Hippocampal formation (tissue), 2 donors: ENCODE measurements at places on chromosomes 5 and 9.
A peak's percentile ranks its signal among the peaks of the same experiment; 100 is the strongest.

DNA sequence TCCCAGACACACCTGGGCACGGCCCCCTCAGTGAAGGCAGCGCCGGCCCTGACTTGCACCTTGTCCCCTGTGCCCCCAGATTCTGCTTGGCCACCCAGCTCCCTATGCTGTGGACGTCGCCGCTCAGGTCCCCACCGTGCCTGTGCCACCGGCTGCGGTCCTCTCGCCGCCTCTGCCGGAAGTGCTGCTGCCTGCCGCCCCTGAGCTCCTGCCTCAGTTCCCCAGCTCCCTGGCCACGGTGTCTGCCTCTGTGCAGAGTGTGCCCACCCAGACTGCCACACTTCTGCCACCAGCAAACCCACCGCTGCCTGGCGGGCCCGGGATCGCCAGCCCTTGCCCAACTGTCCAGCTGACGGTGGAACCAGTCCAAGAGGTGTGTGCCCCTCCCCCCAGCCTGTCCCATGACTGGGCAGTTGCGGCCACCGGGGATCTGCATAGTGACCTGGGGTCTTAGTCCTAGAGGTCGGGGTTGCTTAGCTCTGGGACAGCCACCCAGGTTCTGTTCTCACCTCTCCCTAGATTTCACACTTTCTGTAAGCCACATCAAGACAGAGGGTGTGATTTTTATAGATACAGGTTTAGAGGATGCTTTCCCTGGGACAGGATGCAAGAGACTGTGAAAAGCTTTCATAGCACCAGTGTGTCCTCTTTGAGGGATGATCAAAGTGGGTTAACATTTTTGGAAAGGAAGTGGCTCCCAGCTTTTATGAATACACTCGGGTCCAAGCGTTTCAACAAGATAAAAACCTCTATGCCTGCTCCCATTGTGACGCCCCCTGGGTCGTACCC, 78.0 kb downstream of the WNK2 start:
- DNase-seq, result no peak

GRCh38 chr9:37295796-37296195, 126.7 kb upstream of the GRHPR start:
- no peak for DNase-seq

DNA sequence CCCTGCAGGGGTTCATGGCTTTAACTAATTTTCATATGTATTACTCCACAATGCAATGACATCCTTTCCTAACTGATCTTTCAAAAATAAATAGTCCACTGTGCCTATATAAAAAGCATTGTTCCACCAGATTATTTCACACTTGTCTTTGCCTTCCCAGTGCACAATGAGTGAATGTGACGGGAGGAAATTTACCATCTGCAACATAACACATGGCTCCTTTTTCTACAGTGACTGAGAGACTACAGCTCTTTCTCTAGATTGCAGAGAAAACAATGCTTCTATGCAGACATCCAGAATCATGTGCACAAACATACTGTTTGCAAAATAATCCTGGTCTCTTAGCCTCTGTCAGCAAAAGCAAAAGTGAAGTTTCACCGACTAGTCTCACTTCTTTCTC, 483.7 kb upstream of the PIK3R1 start:
- peak; percentile 92 for DNase-seq

GRCh38 chr5:44565902-44566301, 176.7 kb upstream of the FGF10 start:
- no peak for DNase-seq

- DNase-seq, result no peak
Measured at GRCh38 chr9:81827616-81828296, 100.5 kb upstream of the SPATA31D4 start.

- no peak for DNase-seq
Measured at GRCh38 chr9:4131946-4132345, 167.9 kb downstream of the GLIS3 start.

DNA sequence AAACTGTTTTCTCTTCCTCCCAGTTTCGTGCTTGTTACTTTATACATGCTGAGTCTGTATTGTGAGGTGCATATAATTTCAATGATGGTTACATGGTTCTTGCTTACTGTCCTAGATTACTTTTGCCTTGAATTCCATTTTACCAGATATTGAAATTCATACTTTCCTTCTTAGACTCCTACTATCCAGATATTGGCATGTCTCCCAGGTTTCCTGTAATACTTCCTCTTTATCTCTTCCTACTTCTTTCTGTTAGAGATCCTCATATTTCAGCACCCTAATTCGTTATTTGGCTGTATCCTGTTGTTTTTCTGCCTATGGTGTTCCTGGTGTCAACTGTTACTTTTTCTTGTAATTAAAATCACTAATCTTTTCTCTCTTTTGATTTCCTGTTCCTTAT, 522.1 kb downstream of the CCDC171 start:
- DNase-seq, result no peak

DNA sequence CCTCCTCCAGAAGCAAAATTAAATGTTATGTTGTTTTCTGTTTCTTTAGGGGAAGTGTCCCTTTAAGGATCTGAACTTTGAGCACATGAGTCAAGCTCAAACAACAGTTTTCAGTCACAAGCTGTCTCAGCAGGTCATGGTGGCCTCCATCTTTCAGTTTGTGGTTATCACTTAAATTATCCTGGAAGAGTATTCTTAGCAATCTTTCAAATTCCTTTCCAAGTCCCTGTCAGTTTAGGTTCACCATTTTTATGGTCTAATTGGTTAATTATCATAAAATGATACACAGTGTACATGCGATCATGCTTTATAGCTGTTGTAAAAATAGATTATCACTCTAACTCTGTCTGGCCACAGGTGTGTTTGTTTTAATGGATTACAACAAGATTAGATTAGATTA, 43.1 kb upstream of the SELENOP start:
- DNase-seq, result no peak

GRCh38 chr5:6943197-6944112, 230.2 kb downstream of the TENT4A start:
- no peak for DNase-seq

GRCh38 chr5:54656261-54656728, 138.7 kb downstream of the SNX18 start:
- DNase-seq, result no peak

DNA sequence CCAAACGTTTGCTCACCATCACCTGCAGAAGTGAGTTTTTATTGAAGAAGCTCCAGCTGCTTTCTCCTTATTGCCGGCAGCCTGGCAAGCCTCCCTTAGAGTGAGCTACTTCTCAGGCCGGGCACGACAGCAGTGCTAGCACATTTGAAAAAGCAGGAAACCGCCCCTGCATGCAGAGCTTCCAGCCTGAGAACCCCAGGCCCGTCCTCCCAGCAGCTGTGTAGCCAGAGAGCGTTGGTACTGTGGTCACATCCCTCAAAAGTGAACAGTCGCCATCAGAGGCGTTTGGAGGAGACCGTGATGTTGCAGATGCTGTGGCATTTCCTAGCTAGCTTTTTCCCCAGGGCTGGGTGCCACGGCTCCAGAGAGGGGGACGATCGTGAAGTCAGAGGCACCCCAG, 23.5 kb downstream of the SLC25A25 start:
- peak; percentile 76 for DNase-seq

DNA sequence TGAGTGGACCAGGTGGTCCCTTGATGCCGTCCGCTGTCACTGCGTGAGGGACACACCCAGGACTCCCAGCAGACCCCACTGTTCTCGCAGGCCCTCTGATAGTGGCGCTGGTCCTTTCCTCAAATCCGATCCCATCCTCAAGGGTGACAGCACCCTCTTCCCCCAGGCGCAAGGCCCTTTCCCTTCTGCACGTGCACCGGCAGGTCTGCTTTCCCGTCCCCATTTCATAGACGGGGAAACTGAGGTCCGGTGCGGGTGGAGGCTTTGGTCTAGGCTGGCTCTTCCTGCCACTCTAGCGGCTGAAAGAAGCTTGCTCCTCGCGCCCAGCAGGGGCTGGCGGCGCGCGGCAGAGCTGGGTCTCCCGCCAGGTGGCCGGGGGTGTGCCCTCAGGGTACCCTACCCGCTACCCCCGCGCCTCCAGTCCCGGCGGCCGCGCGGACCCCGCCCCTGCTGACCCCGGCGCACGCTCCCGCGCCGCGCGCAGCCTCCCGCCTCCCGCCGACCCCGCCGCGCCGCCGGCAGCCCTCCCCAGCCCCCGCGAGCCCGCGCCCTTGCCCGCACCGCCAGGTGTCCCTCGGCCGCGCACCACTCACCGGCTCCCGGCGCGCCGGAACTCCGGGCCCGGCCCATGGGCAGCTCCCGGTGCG, 453 bp downstream of the RASGEF1C start:
- peak; percentile 54 for DNase-seq

DNA sequence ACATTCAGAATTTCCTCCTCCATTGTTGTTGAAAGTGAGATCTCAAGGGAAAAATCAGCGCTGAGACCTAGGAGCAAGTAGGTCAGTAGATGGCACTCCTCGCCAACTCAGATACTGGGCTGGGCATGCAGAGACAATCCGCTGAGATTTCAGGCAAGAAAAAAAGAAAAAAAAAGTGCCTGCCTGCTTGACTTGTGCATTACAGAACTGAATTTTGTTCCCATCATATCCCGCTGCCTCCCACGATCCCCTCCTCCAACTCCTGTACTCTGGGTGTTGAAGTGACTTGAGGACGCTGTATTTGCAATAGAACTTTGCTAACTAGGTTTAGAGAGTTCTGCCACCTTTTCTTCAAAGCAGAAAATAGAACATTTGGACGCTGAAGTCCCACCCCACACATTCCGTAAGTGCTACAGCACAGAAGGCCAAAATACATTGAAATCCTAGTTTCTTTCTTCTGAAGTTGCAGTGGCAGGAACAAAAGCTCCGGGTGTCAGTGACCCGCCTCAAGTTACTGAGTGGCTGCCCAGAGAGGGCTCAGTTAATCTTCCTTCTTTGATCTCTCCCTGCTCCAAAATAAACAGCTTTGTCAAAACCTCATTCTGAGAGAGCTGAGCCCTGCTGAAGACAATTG, 265.8 kb downstream of the MLLT3 start:
- peak; percentile 78 for DNase-seq

DNA sequence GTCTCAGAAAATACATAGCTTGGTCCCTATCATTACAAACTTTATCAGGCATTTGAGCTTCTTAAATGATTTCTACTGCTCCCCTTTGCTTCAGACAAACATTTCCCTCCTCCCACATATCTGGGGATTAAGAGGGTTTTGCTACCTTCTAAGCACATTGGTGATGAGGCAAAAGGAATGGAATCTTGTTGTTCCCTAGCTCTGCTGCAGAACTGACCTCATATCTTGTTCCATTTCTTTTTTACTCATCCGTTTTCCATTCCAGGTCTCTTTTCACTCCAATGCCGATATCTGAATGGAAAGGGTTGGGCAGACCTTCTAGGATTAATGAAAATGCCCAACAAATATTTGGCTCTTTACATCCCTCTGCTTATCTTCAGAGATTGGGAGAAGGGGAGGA, 444.6 kb downstream of the ZNF608 start:
- no peak for DNase-seq

DNA sequence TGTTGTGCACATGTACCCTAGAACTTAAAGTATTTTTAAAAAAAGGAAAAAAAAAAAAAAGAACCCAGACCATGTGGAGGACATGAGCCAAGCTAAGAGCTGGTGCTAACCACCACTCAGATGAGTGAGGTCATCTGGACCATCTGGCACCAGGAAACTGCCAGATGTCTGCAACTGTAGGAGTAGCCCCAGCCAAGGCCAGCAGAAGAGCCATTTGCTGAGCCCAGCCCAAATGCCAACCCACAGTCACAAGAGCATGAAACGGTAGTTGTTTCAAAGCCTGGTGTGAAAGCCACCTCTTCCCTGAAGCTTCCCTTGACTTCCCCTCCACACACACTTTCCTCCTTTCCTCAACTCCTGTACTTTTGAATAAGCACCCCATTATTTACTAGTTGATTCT, 69.2 kb upstream of the FCN1 start:
- DNase-seq, result no peak

DNA sequence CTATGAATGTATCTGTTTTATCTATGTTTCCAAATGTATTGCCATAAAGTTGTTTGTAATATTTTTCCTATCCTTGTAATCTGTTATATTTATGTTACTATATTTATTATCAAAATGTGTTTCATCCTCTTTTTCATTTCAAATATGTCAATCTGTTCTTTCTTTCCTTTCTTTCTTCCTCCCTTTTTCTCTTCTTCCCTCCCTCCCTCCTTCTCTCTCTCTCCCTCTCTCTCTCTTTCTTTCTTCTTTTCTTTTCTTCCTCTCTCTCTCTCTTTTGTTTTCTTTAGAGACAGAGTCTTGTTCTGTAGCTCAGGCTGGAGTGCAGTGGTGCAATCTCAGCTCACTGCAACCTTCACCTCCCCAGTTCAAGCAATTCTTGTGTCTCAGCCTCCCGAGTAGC, 91.3 kb downstream of the GTF3C4 start:
- DNase-seq, result no peak

DNA sequence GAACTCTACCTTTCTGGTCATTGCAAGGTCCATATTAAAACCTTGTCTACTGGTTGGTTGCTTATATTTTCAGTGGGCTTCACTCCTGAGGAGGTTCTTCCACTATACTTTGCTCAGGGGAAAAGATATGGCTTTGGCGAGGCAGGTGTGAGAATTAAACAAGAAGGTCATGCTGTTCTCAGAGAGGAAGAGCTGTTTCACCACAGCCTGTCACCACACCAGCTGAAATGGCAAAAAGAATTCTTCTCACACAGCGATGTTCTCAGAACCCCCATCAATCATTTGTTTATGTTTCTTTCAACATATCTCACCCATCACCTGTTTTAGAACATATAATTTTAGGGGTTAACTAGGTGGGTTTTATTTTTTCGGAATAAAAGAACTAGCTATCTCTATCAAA, 38.6 kb downstream of the CAPSL start:
- DNase-seq, result no peak

DNA sequence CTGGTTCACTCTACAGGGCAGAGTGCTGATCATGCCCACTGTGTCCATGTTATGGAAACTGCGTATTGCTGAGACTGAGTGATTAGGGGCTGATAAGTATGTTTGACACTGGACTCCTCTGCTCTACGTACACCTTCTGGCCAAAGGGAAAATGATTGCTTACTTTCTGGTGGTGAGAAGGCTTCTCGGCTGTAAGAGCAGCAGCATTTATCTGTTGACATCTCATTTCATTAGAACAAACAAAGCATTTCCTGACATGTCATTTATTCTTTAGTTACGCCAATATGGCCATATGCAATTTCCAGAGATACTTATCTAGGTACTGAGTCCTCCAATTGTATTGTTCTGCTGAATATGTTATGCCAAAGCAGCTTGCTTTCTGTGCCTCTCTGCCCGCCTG, 5.6 kb downstream of the FAXDC2 start:
- DNase-seq, result no peak

DNA sequence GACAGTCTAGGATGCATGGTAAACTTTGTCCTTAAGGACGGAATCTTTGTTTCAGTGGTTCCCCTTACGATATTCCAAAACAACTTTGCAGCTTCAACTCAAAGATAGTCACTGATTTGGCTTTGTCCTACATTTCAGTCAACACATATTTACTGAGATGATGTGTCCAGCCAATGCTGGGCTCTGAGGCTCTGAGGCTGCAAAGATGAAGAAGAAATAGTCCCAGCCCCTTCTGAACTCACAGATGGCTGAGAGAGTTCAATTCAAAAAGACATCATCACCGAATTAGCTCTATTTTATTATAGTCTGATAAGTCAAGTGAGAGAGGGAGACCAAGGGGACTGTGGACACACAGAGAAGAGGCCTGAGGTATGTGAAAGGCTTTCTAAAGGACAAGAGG, 544.0 kb downstream of the ACTL7B start:
- DNase-seq, result no peak
